ENCODE measurements at places on chromosomes 12 and 14. TPM values are rescaled to one million over a fixed set of nuclear protein-coding genes. Genes with fewer than 3 reads are reported as not detected.

TAS2R43 gene
- total RNA-seq, result not detected

SYNDIG1L gene
- total RNA-seq, result not detected

PLBD1 gene
- 6.3 TPM for total RNA-seq

ACOT6 gene
- total RNA-seq, result not detected

LTBP2 gene
- total RNA-seq, result 11.0 TPM

CHGA gene
- total RNA-seq, result 1.5 TPM

NYNRIN gene
- 0.26 TPM for total RNA-seq

GPR132 gene
- total RNA-seq, result 0.56 TPM

LRRK2 gene
- 1.7 TPM for total RNA-seq

KLRD1 gene
- not detected for total RNA-seq

SCNN1A gene
- total RNA-seq, result 13.7 TPM

HOXC9 gene
- 15.9 TPM for total RNA-seq

P2RX2 gene
- total RNA-seq, result not detected

PTGER2 gene
- total RNA-seq, result 3.8 TPM

ZBTB42 gene
- total RNA-seq, result 3.0 TPM

ANKRD33 gene
- not detected for total RNA-seq

DBX2 gene
- not detected for total RNA-seq

PIWIL1 gene
- not detected for total RNA-seq

RERG gene
- total RNA-seq, result 0.20 TPM

FBRSL1 gene
- total RNA-seq, result 92.4 TPM

LTBR gene
- 229 TPM for total RNA-seq

CD163 gene
- total RNA-seq, result 0.15 TPM

SYCP3 gene
- total RNA-seq, result not detected

KRT77 gene
- total RNA-seq, result not detected

WSB2 gene
- total RNA-seq, result 66.4 TPM

CFAP54 gene
- 1.3 TPM for total RNA-seq

DPY19L2 gene
- 1.5 TPM for total RNA-seq

C12orf50 gene
- total RNA-seq, result not detected

CISTR gene
- not detected for total RNA-seq

YARS2 gene
- 28.7 TPM for total RNA-seq

GPR137C gene
- 0.17 TPM for total RNA-seq

NELL2 gene
- 0.06 TPM for total RNA-seq

MORN3 gene
- 0.13 TPM for total RNA-seq

MED6 gene
- 53.2 TPM for total RNA-seq

TOMM20L gene
- total RNA-seq, result not detected

INHBC gene
- total RNA-seq, result not detected

LGALS3 gene
- total RNA-seq, result 166 TPM

TC2N gene
- total RNA-seq, result 0.70 TPM

LRP1-AS gene
- total RNA-seq, result not detected

TXNDC16 gene
- 0.67 TPM for total RNA-seq

KCNC2 gene
- total RNA-seq, result not detected

COQ6 gene
- 25.6 TPM for total RNA-seq

GDF3 gene
- total RNA-seq, result not detected

SYT10 gene
- total RNA-seq, result not detected

KCNJ8 gene
- 0.31 TPM for total RNA-seq

CCDC184 gene
- total RNA-seq, result 3.3 TPM

APOLD1 gene
- 0.17 TPM for total RNA-seq

JDP2 gene
- 22.9 TPM for total RNA-seq

RFLNA gene
- 0.24 TPM for total RNA-seq

All from A549 treated with GW870086 at 1 μM for 4 hours (cell line).